ELR (cell line): ENCODE measurements at places on chromosomes 12 and 14.

DNA sequence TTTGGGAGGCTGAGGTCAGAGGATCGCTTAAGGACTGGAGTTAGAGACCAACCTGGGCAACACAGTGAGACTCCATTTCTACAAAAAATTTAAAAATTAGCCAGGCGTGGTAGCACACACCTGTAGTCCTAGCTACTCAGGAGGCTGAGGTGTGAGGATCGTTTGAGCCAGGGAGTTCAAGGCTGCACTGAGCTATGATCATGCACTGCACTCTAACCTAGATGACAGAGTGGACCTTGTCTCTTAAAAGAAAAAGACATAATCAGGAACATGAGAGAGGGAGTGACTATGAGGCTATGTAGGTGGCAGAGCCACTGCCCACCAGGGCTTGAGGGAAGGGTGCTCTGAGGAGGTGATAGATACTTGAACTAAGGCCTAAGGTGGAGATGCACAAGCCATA lies 49.2 kb upstream of the PLXNC1 start:
- DNase-seq: no peak

GRCh38 chr12:64323006-64323405 lies 67.6 kb downstream of the C12orf56 start:
- no peak for DNase-seq

DNA sequence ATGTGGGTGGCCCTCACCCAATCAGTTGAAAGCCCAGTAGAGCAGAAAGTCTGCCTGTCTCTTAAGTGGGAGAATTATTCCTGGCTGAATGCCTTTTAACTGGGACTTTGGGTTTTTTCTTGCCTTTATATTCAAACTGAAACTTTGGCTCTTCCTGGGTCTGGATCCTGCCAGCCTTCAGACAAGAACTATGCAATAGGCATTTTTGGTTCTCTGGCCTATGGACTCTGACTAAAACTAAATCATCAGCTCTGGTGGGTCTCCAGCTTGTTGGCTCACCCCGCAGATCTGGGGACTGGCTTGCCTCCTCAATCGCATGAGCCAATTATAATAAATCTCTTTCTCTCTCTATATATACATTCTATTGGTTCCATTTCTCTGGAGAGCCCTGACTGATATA lies 173.0 kb upstream of the IGF1 start:
- no peak for DNase-seq

GRCh38 chr12:77894556-77894955 lies 63.9 kb downstream of the NAV3 start:
- DNase-seq: no peak

DNA sequence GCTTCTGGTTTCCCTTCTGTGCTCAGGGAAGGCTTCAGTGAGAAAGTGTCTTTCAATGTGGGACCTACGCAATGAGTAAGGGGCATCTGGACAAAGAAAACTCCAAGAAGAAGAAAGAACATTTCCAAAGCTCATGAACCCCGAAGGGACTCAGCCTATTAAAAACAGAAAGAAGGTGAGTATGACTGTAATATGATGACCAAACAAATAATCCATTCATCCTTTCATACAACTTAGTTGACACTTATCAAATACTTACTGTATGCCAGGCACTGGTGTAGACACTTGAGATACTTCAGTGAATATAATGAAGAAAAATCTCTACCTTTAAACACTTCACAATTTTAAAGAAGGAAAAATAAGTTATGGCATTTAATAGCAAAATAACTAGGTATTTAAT lies 1054.2 kb upstream of the FOXG1 start:
- DNase-seq: no peak

DNA sequence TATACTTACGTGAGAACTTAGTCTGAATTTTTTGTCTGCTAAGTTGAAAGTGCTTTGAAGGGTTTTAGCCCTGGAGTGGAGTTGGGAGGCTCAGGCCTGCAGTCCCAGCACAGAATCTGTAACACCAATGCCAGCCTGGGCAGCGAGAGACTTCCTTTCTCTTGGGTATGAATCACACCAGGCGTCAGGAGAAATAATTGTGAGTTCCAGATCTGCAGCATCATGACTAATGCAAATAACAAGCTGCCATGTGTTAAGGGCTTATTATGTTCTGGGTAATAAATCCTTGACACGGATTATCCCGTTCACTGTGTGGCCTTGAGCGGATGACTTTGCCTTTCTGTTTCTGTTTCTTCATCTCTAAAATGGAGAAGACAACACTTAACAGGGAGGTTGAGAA lies 70.6 kb downstream of the B4GALNT3 start:
- peak; percentile 42 for DNase-seq

GRCh38 chr12:123043536-123044001 lies 63.1 kb downstream of the ARL6IP4 start:
- DNase-seq: peak; percentile 97

GRCh38 chr12:90945070-90945649 lies 9.8 kb downstream of the CCER1 start:
- DNase-seq: peak; percentile 66

- no peak for DNase-seq
Observed at GRCh38 chr12:59858508-59859170, 262.8 kb downstream of the SLC16A7 start.

GRCh38 chr14:103537175-103537990 lies 8.4 kb downstream of the TRMT61A start:
- DNase-seq: peak; percentile 73

GRCh38 chr12:116426391-116427136 lies 132.6 kb upstream of the MAP1LC3B2 start:
- peak; percentile 100 for DNase-seq

DNA sequence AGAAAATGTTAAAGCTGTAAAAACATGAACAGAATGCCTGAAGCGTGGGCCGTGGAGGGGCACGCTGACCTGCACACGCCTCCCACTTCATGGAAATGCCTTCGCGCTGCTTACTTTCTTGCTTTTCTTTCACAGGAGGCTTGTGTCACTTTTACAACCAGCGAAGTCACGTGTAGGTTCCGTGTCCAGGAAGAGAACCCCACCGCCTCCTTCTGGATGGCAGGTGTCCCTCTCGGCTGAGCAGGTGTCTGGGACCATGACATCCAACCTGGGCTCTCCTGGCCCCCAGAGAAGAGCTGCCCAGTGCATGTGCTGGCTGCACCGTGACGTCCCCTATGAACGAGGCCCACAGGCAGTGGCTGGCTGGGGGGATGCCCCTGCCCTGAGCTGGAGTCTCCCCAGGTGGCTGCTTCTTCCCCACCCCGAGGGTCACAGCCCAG lies 345.0 kb upstream of the SFSWAP start:
- DNase-seq: no peak

- DNase-seq: peak; percentile 72
Observed at GRCh38 chr12:96047229-96048211, 12.1 kb upstream of the LTA4H start.

DNA sequence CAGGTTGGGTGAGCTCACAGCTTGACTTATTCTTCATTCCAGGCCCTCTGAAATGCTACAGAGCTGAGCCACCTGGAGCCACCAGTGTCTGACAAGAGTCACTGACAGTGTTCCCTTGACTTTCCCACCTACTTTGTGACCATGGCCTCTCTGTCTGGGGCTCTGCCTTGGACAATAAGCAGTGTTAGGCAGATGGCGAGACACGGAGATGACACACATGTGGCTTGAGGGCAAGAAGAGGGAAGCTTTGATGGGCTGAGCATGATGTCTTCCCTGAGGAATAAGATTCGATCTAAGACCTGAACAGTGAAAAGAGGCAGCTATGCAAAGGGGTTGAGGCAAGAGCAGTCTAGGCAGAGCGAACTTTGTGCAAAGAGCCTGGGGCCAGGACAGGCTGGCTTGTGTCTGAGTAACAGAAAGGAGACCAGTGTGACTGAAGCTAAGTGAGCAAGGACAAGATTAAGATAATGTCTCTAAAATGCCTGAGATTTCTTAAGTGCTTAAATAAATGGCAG lies 105.5 kb downstream of the NUAK1 start:
- no peak for DNase-seq
